ENCODE measurements at places on chromosomes 11 and 22.

DNA sequence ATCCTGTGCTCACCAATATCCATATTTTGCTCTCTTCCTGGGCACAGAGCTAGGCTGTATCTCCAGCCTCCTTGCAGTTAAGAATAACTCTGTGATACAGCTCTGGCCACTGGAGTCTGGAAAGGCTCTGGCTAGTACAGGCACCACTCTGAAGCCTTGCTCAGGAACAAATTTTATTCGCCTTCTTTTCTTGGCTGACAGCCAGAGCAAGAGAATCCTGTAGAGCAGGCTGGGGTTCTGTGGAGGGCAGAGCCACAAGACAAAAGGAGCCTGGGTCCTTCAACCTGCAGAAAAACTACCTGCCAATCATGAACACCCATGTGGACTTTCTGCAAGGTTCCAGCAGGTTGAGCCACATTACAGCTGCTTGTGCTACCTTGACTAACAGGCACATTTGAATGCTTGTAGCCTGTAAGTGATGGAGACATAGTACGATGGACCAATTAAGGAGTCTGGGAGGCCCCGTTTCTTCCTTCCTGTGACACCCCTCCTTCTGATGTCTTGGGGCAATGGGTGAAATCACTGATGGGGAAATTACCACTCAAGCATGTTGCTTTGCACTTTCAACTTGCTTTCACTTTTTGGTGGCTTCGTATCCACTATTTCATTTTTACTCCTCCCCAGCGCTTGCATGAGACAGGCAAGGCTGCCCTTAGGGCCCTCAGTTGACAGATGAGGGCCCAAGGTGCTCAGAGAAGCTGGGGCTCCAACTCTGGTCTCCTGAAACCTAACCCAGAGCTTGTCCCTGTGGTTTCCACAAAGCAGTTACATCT, 267.2 kb upstream of the SYN3 start:
- no peak for DNase-seq

GRCh38 chr11:99327527-99327926, 306.8 kb downstream of the CNTN5 start:
- DNase-seq = no peak

- DNase-seq = no peak
Observed at GRCh38 chr11:4957396-4957795, 1.9 kb upstream of the OR51A2 start.

GRCh38 chr22:30266445-30267381, at the start of gene OSM:
Gene OSM (minus strand): TSS chr22:30266851. CDS start chr22:30266799, 52 bp downstream.
- no peak for DNase-seq

- no peak for DNase-seq
Observed at GRCh38 chr11:115450519-115450918, 53.7 kb downstream of the CADM1 start.

- DNase-seq = no peak
Observed at GRCh38 chr11:106306942-106307341, 229.5 kb downstream of the AASDHPPT start.

GRCh38 chr11:8103909-8104308, 22.9 kb downstream of the TUB start:
- DNase-seq = no peak

DNA sequence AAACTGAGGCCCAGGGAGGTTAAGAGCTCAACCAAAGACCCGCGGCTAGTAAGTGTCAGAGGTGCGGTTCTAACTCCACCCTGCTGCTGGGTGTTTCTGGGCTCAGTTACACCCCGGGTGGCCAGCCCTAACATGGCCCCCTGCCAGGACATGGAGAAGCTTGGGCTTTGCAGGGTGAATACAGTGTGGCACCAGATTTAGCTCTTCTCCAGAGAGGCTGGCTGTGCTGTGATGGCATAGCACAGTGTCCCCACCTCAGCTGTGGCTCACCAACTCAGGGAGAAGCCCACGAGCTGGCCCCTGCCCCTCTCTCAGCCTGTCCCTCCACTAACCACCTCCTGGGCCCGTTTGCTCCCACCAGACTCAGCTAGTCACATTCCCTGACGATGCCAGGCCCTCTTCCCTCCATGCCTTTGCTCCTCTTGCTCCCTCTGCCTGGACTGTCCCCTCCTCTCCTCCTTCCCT, 7.0 kb downstream of the UCP3 start:
- DNase-seq = no peak

- no peak for DNase-seq
Observed at GRCh38 chr11:85831050-85831449, 20.1 kb upstream of the SYTL2 start.

DNA sequence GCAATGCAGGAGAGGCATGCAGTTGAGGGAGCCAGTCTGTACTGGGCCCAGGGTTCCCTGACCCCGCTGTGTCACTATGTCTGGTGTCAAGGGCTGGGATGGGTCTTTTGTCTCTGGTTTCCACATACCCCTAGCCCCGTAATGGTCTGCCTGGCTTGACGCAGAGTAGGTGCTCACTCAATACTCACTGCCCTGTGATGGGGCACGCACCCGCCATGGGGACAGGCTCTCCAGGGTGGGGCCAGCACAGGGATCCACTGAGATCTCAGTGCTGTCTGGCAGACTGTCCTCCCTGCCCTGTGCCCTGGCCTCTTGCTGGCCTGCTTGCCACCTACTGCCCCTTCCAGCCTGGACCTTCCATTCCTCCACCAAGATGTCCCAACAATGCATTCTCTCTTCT, 101.7 kb upstream of the CD82 start:
- no peak for DNase-seq

DNA sequence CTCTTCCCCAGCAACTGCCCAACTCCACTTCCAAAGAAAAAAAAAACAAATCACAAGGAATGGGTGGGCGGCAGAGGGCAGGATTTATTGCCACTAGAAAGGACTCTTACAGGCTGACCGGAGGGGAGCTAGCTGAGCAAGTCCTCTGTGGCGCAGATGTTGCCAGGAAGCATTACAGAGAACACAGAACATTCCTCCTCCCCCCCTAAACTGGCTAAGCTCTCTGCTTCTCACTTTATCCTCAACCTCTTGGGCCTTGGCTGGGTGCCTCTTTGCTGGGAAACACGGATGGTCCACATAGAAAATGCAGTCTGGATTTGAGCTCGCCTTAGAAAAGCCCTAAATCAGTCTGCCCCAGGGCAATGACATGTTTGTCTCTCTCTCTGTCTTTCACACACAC, 12.6 kb upstream of the FJX1 start:
- no peak for DNase-seq

DNA sequence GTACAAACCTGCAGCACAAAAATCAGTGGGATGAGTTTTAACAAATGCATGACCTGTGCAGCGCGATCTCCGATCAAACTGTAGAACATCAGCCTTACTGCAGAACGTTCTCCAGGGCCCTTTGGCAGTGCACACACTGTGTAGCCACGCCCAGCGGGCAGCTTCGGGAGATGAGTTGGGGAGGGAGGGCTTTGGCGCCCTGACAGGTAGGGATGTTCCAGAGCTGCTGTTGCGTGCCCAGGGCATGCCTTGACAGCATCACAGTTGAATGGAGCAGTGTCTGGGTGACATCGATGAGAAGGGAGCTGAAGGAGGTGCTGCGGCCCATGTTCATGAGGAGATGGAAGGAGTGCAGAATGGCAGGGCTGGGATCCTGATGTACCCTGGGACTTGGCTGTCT, 80.2 kb downstream of the TBC1D22A start:
- no peak for DNase-seq

- no peak for DNase-seq
Observed at GRCh38 chr11:106840947-106841346, 177.3 kb downstream of the GUCY1A2 start.

- DNase-seq = no peak
Observed at GRCh38 chr11:64352099-64352994, 6.6 kb upstream of the RPS6KA4 start.

DNA sequence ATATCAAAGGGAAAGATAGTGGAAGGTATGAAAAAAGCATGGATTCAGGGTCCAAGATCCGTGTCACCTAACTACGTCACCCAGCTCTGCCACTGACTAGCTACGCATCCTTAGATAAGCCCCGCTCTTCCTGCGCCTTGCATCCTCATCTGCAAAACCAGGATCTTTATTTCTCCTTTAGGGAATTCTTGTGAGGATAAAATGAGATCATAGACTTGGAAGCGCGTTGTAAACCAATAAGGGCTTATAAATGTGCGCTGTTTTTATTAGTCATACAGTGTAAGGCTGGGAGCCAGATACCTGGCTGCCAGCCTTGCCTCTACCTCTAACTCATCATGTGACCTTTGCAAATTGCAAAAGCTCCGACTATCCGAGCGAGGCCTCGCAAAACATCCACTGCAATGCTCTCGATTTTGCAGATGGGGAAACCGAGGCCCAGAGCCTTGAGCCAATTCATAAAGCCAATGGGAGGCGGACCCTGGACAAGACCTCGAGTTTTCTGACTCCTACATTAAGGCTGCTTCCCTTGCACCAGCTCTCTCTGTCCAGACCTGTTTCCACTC, 753 bp downstream of the PRPF19 start:
- no peak for DNase-seq

GRCh38 chr22:40263191-40263590, 83.1 kb upstream of the ADSL start:
- peak; percentile 31 for DNase-seq

DNA sequence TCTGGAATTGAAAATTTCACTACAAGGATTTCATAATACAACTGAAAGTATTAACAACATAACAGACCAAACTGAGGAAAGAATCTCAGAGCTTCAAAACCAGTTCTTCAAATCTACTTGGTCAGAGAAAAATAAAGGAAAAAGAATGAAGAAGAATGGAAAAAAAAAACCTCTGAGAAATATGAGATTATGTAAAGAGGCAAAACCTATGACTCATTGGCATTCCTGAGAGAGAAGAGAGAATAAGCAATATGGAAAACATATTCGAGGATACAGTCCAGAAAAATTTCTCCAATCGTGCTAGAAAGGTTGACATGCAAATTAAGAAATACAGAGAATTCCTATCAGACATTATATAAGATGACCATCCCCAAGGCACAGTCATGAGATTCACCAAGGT, 23.4 kb upstream of the GPR83 start:
- no peak for DNase-seq

DNA sequence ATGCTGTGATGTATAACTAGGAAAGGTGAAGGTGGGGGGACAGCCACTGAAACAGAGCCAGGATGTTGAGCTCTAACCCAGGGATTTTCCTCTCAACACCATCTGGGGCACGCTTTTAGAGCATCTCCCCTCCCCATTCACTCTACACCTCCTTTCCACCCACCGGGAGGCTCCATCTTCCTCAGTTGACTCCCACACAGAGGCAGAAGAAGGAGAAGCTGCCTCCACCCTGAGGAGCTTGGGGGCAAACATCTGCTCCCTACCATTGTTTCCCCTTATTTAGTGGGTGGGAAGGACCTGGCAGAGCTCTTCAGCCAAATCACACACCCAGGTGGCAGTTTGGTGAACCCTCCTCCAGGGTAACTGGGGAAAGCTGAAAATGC, 50.0 kb upstream of the ADA2 start:
- DNase-seq = no peak

DNA sequence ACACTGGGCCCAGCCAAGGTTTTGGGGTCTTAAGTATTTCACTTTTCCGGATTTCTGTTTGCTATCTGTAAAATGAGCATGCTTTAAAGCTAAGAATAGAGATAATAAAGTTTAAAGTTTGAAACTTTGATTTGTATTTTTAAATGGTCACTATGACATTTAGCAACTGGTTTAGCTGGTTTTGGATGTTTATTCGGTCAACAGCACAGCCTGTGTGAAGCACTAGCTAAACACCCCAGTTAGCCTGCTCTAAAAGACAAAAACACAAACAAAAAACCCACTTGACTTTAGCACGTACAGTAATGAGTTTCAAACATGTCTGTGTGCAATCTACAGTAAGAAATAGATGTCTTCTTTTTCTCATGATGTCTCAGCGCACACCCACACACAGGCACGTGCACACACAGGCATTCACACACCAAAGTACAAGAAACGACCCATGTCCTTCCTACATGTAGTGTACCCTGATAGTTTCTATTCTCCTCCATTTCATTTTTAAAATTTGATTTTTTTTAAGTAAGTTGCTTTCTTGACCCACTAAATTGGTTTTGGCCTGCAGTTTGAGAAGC, 29.4 kb downstream of the SLC1A2 start:
- no peak for DNase-seq

DNA sequence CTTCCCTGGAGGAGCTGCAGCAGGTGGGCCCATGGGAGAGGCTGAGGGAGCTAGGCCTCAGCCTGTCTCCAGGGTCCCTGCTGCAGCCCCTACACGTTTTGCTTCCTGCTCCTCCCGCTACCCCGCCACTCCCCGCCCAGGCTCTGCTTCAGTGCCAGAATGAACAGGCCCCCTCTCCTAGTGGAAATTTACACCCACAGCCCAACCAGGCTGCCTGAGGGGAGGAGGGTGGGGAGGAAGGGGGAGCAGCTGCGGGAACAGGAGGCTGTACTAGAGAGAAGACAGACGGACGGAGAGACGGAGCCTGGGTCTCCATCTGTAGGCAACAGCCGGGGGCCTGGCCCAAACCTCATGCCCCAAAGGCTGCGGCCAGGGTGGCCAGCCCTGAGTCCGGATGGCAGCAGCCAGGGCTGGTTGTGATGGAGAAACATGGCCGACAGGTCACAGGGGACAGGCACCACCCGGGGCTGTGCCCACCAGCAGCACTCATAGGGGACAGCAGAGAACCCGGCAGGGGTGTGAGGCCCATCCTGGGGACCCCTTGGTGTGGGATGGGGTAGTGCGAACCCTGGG, 20.6 kb downstream of the FLRT1 start:
- DNase-seq = no peak

- DNase-seq = no peak
Observed at GRCh38 chr11:39102236-39102635, 2357.2 kb downstream of the LRRC4C start.

DNA sequence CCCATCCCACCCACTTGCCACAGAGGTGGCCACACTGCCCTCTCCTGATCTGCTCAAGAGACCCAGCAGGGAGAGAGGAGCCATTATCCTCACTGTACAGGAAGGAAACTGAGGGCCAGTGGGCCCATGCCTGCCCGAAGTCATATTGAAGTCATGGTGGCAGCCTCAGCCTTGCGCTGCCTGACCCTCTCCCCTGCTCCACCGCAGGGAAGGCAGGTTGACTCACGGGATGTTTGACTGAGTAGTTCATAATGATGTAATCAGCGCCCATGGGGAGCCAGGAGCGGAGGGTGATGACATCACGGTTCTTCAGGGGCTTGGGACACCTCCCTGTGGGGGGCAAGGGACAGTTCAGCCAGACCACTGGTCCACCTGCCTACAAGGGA, 6.1 kb upstream of the ARAP1 start:
- DNase-seq = peak; percentile 48

- no peak for DNase-seq
Observed at GRCh38 chr11:15800111-15800800, 556.1 kb downstream of the SOX6 start.

GRCh38 chr22:45262931-45263462, 21.8 kb upstream of the UPK3A start:
- no peak for DNase-seq
